NCI-H1417 (cell line): ENCODE measurements at places on chromosomes 5 and 9.

- DNase-seq = no peak
Measured at GRCh38 chr5:136374003-136374402, 8.7 kb upstream of the TRPC7 start.

DNA sequence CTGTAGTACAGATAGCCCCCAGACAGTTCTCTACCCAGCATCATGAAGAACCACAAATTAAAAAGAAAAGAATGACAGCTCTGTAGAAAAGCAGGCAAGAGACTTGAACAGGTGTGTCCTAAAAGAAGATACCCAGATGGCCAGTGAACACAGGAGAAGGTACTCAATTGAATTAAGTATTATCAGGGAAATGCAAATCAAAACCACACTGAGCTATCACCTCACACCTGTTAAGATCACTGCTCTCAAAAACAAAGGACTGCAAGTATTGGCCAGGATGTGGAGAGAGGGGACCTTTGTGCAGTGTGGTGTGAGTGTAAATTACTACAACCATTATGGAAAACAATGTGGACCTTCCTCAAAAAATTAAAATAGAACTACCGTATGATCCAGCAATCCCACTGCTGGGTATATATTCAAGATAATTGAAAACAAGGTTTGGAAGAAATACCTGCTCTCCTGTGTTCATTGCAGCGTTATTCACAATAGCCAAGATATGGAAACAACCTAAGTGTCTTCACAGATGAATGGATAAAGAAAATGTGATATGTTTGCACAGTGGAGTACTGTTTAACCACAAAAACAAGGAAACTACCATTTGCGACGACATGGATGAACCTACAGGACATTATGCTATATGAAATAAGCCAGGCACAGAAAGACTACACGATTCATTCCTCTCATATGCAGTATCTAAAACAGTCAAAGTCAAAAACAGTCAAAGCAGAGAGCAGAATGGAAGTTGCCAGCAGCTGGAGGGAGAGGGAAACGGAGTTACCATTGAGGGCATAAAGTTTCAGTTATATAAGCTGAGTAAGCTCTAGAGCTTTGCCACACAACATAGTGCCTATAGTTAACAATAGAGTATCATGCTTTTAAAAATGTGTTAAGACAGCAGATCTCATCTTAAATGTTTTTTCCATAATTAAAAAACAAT is 102.6 kb downstream of the WNK2 start:
- DNase-seq = peak; percentile 64

GRCh38 chr5:22245770-22246169 is 607.4 kb downstream of the CDH12 start:
- DNase-seq = no peak

GRCh38 chr9:114725930-114726329 is 43.9 kb upstream of the TEX48 start:
- no peak for DNase-seq

DNA sequence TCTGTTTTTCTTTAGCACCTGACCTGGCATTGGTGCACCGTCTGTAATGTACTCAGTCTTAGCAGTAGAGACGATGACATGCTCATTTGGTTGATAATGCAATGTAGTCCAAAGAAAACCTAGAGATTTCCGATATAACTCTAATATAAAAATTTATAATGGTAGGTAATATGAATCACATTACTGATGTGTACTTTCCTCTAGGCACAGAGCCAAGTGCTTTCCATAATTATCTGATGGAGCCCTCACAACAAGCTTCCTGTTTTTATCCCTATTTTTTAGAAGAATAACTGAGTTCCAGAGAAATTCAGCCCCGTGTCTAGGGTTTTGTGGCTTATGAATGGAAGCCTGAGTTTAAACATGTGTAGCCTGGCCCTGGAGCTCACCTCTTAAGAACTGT is 53.7 kb downstream of the KDM4C start:
- DNase-seq = peak; percentile 2

- DNase-seq = peak; percentile 43
Measured at GRCh38 chr9:75087289-75087823, 599 bp downstream of the NMRK1 start.

DNA sequence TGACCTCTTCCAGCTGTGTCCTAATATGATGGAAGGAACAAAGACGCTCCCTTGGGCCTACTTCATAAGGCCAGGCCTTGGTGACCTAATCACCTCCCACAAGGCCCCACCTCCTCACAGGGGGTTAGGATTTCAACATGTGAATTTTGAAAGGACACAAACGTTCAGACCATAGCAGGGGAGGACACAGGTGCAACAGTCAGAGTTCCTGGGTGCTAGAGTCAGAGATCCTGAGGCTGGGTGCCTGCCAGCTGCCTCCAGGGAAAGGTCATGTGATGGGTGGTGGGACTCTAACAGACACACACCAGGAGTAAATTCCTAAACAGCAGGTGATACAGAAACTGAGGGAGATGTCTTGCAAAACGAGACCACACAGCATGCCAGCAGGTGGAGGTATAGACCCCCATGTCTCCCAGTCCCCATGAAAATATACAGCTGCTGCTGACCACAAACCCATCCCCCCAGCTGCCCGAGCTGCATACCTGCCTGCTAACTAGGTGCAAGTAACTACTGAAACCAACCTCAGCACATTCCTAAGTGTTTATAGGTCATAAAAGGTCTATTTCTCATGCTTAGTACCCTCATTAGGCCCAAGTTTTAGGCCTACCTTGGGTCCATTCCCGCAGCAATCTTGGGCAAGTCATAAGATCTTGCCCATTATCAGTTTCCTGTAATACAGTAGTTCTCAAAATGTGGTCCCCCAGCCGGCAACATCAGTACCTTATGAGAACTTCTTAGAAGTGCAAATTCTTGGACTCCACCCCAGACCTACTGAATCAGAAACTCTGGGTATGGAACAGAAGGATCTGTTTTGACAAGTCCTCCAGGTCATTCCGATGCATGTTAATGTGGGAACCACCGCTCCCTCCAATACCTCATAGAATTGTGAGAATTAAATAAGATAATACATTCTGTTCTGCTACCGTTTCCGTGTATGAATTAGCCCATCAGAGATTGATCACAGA is 245.3 kb downstream of the ENC1 start:
- DNase-seq = no peak

DNA sequence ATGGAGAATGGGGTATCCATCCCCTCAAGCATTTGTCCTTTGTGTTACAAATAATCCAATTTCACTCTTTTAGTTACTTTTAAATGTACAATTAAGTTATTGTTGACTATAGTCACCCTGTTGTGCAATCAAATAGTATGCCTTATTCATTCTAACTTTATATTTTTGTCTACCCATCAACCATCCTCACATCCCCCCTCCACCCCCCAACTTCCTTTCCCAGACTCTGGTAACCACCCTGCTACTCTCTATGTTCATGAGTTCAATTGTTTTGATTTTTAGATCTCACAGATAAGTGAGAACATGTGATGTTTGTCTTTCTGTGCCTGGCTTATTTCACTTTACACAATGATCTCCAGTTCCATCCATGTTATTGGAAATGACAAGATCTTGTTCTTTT is 15.4 kb upstream of the RANBP17 start:
- no peak for DNase-seq

- no peak for DNase-seq
Measured at GRCh38 chr5:123012321-123012720, 24.2 kb downstream of the PPIC start.

DNA sequence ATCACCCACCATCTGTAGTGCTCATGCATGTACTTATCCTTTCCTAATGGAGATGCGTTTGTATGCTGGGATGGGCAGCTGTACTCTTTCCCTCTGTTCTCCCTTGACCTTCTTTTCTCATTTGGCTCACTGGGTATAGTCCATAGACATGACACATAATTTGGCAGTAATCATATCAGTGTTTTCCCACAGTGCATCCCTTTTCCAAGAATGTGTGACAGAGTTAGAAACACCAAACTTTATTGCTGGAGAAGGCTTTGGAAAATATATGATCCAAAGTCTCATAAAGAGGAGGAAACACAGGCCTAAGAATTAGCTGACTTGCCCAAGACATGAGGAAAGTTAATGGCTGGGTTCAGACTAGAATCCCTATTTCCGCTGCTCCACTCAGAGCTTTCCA is 1233.4 kb upstream of the DMAC1 start:
- DNase-seq = no peak
